CMK (cell line): ENCODE measurements at places on chromosomes 3 and 15.

- no peak for DNase-seq
Observed at GRCh38 chr15:83854321-83854720, 200.4 kb downstream of the ADAMTSL3 start.

DNA sequence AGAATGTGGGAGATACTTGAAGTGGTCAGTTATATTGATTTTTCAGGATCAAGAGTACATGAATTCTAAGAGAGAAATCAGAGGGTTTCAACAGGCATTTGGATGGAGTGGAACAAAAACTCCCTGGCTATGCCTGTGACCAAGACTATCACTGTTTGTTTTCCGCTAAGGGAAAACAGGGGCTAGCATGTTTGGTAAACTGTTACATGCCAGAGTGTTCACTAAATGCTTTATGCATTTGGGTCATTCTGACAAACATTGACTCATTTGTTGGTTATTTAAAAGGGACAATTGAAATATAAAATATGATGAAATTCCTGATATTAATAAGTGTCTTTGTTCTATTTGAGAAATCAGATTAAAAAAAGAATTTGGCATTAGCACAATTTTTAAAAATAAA lies 603.9 kb upstream of the KCNMB2 start:
- DNase-seq, result no peak

DNA sequence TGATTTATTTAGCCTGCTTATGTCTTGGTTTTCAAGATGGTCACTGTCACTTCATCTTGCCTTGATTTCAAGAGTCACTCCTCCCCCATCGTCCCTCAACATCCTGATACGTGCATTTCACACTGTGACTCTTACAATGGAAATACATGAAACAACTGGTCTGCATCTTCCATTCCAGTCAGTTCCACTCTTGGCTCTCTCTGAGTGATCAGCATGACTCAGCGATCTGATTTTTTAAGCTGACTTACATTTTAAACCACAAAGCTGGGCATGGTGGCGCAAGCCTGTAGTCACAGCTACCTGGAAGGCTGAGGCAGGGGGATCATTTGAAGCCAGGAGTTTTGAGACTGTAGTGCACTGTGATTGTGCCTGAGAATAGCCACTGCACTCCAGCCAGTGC lies 271.2 kb upstream of the ROPN1 start:
- no peak for DNase-seq

GRCh38 chr3:54358316-54358715 lies 236.0 kb downstream of the CACNA2D3 start:
- no peak for DNase-seq

DNA sequence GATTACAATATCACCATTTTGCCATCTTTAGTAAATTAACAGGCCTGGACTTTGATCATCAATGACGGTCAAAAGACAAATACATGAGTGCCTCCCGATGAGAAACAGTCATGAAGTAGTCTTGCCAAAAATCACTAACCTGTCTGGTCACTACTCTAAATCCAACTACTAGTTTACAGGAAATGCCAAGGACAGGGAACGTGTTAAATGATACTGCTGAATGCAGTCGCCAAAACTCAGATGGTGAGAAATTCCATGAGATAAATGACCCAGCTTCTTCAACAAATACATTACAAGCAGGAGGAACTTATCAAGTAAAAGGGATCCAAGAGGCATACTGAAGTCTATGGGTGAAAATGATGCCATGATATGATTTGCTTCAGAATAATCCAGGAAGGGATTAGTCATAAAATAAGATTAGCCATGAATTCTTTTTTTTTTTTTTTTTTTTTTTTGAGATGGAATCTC lies 35.8 kb upstream of the ATP13A3 start:
- DNase-seq, result no peak

- no peak for DNase-seq
Observed at GRCh38 chr3:141860086-141860669, 16.3 kb upstream of the ATP1B3 start.

DNA sequence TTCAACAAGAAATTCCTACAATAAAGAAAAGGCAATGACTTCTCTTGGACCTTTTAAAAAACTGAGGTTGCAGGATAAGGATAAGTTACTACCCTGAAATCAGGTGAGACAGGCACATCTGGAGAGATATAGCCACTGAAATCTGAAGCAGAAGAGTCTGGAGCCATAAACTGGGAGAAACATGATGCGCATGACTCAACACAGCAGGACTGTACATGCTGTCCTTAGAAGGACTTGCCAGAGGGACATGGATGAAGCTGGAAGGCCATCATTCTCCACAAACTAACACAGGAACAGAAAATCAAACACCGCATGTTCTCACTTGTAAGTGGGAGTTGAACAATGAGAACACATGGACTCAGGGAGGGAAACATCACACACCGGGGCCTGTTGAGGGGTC lies 1020.2 kb downstream of the AGBL1 start:
- no peak for DNase-seq

GRCh38 chr3:26091626-26092025 lies 301.7 kb downstream of the OXSM start:
- no peak for DNase-seq

DNA sequence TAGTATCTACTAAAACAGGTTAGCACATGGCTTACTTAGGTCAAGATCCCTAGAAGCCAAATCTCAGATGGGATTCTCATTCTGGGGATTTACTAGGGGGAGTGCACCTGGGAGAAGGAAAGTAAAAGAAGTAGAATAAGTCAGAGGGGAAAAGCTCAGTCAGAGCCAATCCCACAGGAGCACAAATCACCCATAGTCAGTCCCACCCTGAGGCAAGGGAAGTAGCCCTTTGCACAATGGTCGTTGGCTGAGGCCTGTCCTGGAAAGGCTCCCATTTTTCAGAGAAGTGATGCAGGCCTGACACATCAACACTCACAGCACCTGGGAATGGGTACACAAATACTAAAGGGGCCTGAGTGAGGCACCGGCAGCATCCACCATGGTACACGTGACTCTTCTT lies 39.8 kb downstream of the SST start:
- no peak for DNase-seq

DNA sequence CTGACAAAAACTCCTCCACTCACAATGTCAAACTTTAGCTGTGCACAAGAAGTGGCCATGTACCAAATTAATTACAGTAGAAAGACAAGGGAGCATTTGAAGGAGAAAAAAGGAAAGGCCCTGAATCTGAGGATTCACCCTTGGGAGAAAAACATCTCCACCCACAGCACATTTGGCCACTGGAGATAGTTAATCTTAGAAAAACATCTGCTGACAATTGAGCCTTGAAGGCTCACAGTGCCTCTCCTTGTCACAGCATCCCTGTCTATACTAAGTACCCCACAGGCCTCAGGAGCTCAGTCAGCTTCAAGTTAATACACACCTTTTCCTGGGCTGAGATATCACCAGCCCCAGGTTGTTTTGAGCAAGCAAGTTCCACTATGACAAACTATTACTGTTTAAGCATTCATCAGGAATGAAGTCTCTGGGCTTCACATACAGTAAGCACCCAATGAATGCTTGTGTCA lies 78.1 kb upstream of the SETMAR start:
- DNase-seq, result peak; percentile 9

GRCh38 chr15:41922353-41922752 lies 28.5 kb upstream of the SPTBN5 start:
- DNase-seq, result no peak

GRCh38 chr15:61227269-61227949 lies 1.7 kb downstream of the RORA start:
- no peak for DNase-seq

DNA sequence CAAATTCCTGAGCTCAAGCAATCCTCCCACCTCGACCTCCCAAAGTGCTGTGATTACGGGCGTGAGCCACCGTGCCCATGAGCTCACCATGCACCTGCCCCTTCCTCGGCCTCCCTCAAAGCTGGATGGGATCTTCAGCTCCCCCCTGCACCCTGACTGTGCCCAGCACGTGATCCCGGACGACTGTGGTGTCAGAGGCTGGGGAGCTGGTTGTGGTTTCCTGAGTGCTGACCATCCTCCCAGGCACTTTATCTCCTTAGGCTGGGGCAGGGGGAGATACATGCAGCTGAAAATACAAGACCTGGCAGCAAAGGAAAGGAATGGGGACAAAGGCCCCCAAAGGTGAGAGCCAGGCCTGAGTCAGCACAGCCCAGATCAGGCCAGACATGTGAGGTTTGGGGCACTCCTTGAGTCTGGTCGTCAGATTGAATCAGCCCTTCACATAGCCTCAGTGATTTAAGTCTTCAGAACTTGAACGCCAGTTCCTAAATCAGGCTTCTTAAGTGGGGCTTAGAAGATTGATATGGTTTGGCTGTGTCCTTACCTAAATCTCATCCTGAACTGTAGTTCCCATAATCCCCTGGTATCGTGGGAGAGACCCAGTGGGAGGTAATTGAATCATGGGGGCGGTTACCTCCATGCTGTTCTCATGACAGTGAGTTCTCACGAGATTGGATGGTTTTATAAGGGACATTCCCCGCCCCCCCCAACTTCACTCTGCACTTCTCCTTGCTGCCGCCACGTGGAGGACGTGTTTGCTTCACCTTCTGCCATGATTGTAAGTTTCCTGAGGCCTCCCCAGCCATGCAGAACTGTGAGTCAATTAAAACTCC lies 35.8 kb downstream of the PRKCD start:
- DNase-seq, result peak; percentile 85

DNA sequence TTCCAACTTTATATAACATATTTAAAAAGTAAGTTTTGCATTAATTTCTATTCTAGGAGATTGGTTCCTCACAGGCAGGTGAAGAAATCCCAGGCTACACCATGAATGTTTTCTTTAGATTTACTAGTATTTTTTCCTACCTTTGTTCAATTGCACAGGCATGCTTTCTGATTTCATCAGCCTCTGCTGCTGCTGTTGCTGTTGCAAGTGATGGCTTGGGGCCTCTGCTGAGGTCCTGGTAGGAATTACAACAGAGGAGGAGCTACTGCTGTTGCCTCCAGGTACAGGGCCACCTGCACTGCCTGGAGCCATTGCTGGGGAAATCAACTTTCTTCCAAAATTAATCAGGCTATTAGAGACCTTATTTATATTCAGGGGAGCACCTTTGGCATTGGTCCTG lies 353.3 kb downstream of the PLCL2 start:
- DNase-seq, result no peak

DNA sequence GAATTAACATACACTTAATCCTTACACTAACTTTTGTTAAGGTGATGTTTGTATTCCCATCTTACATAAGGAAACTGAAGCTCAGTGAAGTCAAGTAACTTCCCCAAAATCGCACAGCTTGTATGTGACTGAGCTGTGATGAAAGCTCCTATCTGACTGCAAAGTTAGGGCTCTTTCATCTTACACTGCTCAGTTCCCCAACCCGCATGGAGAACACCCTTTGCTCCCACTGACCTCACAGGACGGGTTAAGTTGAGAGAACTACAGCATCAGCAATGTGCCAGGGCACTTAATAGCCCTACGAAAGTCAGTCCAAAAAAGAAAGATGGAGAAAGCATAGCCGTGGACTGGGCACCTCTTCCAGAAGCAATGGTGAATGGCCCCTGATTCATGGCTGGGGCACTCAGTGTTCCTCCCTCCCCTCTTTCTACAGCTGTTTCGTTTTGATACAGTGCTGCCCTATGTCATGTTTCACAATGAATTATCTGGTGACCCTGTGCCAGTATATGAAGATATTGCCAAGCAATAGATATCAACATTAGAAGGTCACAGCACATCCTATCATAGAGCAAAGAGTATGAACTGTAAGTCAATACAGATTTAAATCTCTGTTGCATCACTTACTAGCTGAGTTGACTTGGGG lies 38.0 kb downstream of the CADPS start:
- DNase-seq, result no peak

- no peak for DNase-seq
Observed at GRCh38 chr3:135090020-135090717, 295.1 kb downstream of the EPHB1 start.

DNA sequence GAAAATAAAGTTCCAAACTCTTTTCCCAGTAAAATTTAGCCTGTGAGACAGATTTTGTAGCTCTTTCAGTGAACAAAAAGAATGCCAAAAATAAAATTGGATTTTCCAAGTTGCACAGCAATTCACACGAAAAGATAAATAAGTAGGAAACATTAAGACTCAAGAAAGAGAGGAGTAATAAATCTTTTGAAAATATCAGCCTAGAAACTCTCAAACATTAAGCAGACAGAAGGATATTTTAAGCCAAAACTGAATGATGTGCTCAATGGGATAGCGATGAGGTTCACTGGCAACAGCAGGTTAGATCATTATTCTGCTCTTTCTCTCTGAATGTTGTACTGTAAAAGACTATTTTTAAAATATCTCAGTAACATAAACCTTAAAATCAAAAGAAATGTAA lies 115.0 kb downstream of the STAG1 start:
- no peak for DNase-seq

GRCh38 chr15:51702710-51703109 lies 21.4 kb downstream of the SCG3 start:
- no peak for DNase-seq

- no peak for DNase-seq
Observed at GRCh38 chr15:70340494-70340870, 242.8 kb upstream of the TLE3 start.

DNA sequence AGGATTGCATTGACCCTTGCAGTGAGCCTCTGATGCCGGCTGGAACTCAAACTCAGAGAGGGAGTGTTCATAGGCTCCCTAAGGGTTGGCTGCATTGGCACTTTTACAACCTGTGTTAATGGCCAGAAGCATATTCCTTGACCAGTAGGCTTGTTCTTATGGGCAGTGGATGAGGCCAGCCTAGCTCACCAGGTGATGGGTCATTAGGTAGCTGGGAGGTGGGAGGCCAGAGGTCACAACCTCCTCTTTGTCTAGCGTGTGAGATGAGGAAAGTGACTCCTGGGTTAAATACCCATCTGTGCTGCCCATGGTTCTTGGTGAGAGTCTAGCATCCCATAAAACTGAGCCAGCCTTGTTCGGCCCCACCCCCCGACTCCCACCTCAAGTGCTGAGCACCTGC lies 275.7 kb upstream of the CTNNB1 start:
- no peak for DNase-seq

GRCh38 chr3:152395764-152396163 lies 127.0 kb downstream of the MBNL1 start:
- no peak for DNase-seq

DNA sequence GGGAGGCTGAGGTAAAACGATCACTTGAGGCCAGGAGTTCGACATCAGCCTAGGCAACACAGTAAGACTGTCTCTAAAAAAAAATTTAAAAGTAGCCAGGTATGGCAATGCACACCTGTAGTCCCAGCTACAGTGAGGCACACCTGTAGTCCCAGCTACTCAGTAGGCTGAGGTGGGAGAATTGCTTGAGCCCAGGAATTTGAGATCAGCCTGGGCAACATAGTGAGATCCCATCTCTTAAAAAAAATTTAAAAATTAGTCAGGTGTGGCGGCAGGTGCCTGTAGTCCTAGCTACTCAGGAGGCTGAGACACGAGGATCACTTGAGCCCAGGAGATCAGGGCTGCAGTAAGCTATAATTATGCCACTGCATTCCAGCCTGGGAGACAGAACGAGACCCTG lies 6.8 kb downstream of the MESD start:
- DNase-seq, result no peak

GRCh38 chr3:37913522-37913921 lies 51.8 kb downstream of the CTDSPL start:
- no peak for DNase-seq
